HEK293T (cell line): ENCODE measurements at places on chromosomes 2 and 18.

DNA sequence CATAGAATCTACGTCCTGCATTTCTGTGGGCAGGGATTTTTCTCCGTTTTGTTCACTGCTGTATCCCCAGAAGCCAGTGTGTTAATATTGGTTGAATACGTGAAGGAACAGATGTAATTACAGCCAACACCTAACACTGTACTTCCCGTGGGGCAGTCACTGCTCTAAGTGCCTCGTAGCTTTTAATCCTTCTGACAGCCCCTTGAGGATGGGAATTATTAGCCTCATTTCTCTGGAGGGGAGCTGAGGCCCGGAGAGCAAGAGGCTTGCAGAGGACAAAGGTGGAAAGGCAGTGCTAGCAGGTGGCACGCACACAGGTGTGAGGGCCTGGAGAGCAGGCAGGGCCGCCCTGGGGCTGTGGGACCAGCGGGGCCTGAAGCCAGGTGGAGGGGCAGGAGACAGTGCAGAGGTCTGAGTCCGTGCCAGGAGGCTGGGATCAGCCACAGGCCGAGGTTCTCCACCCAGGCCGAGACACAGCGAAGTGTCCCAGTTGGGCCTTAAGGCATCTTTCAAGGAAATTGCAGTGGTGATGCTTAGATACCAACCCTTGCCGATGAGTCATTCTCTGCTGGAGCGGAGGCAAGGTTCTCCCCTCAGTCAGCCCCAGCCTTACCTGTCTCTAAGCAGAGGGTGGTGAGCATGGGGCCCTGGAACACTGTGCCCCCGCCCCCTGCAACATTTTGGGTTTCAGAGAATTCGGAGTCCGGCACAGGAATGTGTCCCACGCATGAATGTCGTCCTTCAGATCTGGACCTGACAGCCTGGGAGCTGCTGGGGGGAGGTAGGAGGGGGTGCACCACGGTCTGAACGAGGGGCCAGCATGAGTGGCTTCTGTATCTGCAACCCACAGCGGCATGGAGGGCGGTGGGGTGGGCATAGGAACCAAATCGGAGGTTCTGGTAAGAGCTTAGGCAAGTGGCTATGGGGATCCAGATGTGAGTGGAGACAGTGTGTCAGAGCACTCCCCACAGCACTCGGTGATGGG is 122.6 kb downstream of the GBX2 start:
- no peak for DNase-seq

DNA sequence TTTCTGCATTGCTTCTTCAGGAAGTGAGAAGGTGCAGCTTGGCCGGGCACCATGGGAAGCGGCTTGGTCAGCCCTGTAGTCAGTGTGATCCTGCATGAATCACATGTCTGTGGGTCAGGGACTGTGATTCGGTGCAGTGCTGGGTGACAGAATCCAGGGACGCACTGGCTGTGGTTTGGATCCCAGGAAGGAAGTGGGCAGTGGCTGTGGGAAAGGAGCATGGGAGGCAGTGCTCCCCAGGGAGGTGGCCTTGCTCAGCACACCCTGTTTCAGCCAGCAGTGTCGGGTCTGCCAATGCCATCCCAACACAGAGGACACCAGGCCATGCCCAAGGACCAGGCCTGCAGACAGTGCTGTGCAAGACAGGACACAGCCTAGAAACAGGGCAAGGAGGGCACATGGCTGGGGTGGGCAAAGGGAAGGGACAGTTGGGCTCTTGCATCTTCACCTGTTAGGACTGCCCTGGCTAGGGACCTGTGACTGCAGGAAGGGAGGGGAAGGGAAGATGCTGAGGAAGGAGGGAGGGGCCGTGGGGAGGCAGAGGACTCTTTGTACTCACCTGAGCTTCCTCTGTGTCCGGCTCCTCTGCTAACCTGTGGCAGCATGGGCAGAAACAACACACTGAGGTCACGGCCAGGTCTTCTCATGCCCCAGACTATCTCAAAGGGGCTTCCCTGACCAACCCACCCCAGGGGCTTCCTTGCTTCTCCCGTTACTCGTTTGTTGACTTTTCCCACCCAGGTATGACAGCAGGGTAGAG is 37.2 kb upstream of the DNMT3A start:
- no peak for DNase-seq

GRCh38 chr2:207341112-207341750 is 175.5 kb upstream of the KLF7 start:
- no peak for DNase-seq

DNA sequence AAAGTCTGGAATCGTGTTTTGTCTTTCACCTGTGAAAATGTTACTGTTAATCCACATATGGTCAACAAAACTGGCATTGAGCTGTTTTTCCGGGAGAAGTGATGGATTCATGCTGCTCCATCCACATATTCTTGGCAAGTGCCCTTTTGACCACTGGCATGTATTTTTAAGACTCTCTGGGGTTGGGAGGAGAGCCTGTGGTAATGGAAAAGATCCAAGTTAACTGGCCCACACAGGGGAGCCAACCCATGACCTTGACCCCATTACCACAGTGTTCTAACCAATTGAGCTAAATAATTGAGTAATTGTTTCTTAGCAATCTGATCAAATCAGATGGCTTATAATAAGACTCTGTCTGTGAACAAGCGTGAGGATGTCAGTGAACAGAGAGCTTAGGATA is 296.2 kb upstream of the NRP2 start:
- no peak for DNase-seq

DNA sequence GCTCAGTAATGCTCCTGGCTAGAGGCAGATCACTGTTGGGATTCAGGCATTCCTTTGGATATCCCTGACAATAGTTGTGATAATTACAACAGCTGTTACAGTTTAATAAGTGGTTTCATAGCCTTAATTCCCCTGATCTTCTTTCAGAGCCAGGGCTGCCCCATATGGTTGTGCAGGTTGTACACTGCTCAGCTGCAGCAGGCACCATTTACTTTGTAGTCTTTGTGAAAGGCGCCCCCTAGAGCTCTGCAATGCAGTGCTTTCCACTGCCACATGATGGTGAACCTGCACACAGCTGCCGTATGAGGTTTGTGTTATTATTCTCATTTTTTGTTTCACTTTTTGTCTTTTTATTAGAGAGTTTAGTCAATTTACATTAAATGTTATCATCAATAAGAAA is 239.1 kb downstream of the KCNS3 start:
- DNase-seq: peak; percentile 34

DNA sequence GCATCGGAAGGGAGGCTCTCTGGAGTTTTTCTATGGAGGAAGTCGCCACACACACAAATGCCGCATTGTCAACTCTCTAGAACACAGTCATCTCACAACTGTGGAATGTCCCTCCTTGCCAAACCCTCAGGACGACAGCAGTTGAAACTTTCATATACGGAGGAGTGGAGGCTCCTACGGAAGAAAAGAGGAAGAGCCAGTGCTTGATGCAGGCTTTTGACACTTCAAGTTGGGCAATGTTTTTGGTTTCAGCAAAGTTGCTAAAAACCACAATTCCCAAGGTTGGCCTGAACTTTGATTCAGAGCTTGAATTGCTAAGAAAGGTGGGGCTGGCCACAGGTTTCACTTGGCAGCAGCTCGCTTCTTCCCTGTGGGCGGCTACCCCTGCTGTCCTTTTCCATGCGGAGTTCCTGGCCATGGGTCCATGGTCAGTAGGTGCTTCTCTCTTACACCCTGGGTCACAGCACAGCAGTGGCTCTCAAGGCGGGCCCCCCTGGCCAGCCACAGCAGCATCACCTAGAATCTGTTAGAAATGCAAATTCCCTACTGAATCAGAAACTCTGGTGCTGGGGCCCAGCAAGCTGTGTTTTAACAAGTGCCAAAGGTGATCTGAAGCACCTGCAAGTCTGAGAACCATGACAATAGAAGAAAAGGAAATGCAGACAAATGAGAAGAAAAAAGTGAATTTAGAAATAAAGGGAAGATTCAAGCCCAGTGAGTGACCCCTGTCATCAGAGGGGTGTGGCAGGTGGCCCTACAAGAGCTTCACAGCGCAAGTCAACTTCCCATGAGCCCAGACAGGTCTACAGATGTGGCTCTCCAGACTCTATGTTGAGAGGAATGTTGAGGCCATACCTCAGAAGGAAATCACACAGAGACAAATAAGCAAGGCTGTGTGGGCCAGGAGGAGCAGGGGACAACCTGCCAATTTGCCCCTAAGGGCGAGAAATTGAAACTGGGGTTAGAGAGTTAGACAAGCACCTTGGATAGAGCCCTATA is 856.4 kb downstream of the RNF144A start:
- DNase-seq: no peak

GRCh38 chr2:191894681-191895147 is 47.8 kb upstream of the CAVIN2 start:
- DNase-seq: no peak

DNA sequence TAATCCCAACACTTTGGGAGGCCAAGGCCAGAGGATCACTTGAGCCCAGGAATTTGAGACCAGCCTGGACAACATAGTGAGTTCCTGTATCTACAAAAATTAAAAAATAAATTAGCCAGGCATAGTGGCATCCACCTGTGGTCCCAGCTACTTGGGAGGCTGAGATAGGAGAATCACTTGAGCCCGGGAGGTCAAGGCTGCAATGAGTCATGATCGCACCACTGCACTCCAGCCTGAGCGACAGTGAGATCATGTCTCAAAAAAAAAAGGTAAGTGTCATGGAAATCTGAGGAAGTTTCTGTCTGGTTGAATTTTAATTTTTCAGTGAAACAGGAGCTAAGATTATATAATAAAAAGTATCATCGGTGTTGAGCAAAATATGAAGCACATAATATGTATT is 2.5 kb upstream of the C2orf15 start:
- DNase-seq: no peak

GRCh38 chr2:151905963-151906632 is 77.9 kb upstream of the ARL5A start:
- DNase-seq: no peak

DNA sequence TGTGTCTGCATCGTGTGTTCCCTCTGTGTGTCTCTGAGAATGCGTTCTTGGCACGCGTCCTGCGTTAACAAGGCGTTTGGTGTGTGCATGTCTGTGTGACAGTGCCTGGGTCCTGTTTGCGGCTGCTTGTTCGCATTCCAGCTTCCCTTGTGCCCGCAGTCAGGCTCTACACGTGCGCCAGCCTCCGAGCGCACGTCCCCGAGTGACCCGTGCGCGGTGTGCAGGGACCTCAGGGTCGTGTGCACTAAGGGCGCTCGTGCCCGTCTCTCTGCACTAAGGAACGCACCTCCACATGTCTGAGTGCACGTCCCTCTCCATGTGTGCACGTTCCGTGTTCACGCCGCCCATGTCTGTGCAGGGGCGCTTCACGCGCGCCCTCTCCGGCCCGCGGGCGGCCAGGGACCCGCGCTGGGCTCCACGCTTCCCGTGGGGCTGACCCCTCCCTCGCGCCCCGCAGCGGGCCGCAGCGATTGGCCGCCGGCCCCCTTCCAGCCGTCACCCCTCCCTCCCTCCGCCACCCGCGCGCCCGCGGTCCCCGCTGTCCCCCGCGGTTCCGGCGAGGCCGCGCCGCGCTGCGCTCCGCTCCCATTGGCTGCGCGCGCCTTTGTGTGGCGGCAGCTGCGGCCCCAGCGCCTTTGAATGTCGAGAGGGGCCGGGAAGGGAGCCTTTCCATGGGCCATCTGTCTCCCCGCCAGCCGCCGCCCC is 229.4 kb downstream of the HAUS1 start:
- DNase-seq: peak; percentile 38

GRCh38 chr2:207748993-207749392 is 20.7 kb downstream of the FZD5 start:
- no peak for DNase-seq

GRCh38 chr18:8107426-8107825 is 501.8 kb upstream of the RAB12 start:
- no peak for DNase-seq

DNA sequence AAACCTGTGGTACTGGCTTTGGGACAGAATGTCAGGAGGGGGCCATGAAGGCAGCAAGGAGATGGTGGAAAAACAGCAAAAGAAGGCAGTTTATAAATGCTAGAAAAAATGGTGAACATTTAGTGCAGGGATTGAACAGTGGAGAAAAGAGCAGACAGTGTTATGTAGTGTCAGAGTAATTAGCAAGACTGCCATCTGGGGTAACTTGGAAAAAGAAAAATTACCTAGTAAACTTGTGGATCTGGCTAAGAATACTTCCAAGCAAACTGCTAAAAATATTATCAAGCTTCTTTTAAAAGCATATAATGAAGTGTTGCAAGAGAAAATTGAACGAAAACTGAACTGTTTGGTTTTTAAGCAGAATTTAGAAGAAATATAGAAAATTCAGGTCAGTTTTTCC is 267.8 kb downstream of the INSIG2 start:
- DNase-seq: no peak

GRCh38 chr2:213545481-213545880 is 261.2 kb downstream of the SPAG16 start:
- no peak for DNase-seq
